ENCODE measurements at places on chromosomes 2 and 18.

GRCh38 chr2:199462347-199462955, 4.7 kb upstream of the SATB2 start:
- no peak for DNase-seq

DNA sequence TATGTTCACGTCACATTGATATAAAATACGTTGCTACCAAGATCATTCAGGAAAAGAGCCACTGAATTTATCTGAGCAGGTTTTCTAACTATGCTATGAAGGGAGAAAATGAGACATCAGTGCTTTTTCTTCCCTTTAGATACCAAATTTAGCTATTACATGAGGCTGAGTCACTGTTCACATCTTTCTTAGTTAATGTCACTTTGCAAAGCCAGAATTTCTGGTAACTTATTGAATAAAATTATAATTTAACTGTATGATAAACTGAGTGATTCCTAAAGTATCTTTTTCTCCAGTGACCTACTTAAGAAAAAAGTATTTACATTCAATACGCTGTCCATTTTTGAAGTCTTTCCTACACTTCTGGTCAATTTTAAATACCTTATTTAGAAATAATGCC, 22.7 kb downstream of the C1D start:
- DNase-seq, result peak; percentile 52

DNA sequence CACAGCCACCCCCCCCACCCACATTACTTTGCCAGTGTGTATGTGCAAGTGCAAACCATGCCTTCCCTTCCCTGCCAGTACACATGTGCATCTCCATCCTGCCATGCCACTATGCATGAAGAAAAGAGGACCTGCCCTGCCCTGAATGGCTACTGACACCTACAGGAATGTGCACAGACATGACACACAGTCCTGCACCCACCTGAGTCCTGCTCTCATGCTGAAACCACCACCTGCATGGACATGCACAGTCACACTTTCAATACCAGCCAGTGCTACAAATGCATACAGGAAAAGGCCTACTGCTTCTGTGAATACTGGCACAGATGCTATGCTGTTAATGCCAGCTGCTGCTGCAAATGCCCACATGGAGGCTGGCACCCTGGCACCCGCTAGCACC, 334.4 kb upstream of the DLGAP1 start:
- no peak for DNase-seq

GRCh38 chr2:54813584-54813983, 90.1 kb downstream of the EML6 start:
- DNase-seq, result no peak
